ENCODE measurements at places on chromosomes 1 and 21. TPM values are rescaled to one million over a fixed set of nuclear protein-coding genes. Genes with fewer than 3 reads are reported as not detected.
A peak's percentile ranks its signal among the peaks of the same experiment; 100 is the strongest.

- no peaks in the 10 kb centered on the region for H3K27me3 ChIP-seq
- no peaks in the 10 kb centered on the region for H3K4me1 ChIP-seq
- H3K27ac ChIP-seq = no peak overlapping the region
- no peaks in the 10 kb centered on the region for H3K36me3 ChIP-seq
- no peak for DNase-seq
Observed at GRCh38 chr1:53640701-53641075, 98.3 kb downstream of the GLIS1 start.

DNA sequence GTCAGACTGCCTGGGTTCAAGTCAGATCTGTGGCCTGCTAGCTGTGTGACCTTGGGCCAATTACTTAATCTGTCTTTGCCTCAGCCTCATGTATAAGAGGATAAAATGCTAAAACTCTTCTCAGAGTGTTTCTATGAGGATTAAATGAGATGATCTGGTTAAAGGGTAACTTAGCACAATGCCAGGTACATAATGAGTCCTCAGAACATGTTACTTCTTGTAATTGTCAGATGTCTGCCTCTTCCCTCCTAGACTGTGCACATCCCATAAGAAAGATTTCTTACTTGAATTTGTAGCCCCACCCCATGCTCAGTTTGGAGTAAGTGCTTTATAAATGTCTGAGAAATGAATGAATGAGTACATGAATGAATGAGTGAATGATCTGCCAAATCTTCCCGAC lies 34.6 kb upstream of the HIVEP3 start:
- no peak overlapping the region for H3K27ac ChIP-seq
- no peaks in the 10 kb centered on the region for H3K36me3 ChIP-seq
- no peak overlapping the region for H3K4me3 ChIP-seq
- H3K4me1 ChIP-seq = peaks cover 11% of the 10 kb centered on the region

DNA sequence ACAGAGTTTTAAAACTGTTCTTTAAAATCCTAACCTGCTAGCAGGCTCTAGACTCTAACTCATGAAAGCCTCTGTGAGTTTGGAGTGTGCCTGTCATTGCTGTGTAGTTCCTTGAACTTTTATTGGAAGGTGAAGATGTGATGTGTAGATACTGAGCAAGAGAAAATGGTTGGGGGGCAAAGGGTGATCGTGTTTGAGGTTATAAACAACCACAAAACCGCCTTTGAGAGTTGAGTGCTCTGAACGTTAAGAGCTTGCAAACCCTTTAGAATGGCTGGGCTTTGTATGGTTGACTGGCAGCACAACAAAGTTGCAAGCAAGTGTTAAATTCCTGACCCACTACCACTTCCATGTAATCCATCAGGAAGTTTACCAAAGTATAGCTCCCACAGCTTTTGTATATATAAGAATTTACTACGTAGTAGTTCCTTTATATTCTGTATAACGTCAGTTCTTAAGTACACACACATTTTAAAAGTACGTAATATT lies 19.6 kb downstream of the BACE2 start:
- no peak overlapping the region for H3K4me3 ChIP-seq
- H3K27me3 ChIP-seq = no peaks in the 10 kb centered on the region
- no peaks in the 10 kb centered on the region for H3K4me1 ChIP-seq
- no peaks in the 10 kb centered on the region for H3K36me3 ChIP-seq
- no peak for DNase-seq
- H3K27ac ChIP-seq = no peak overlapping the region

Gene GDAP2
- total RNA-seq = 26.7 TPM

Gene RGS13
- not detected for total RNA-seq

- no peaks in the 10 kb centered on the region for H3K36me3 ChIP-seq
- H3K4me1 ChIP-seq = peaks cover 31% of the 10 kb centered on the region
- no peaks in the 10 kb centered on the region for H3K27me3 ChIP-seq
Observed at GRCh38 chr1:172931761-172932160, 119.0 kb downstream of the TNFSF18 start.

Gene LINGO4
- total RNA-seq = not detected

Gene DHCR24
- total RNA-seq = 273 TPM

DNA sequence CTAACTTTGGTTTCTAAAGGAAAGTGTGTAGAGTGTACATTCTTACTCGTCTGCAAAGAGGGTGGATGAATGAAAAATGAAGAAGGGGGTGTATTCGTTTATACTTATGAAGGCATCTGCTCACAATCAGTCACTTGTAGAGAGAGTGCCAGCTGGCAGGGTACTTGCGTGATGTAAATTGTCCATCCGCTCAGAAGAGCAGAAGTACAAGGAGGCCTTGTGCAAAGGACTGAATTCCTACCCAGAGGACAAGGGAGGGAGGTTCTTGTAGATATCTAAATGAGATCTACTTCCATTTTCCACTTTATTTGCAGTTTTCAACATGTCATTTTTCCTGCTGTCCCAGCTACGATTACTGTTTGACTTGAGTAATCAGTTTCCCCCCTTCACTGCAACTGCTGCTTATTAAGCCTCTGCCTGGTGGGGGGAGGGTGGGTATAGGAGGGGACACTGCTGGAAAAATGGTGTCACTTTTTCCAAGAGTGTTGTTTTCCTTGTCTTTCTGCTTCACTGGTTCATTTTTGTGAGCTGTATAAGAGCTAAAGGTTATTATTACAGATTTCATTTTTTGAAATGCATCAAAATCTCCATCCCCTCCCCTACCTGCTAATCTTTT lies 67.3 kb downstream of the LAMC1 start:
- H3K36me3 ChIP-seq = no peaks in the 10 kb centered on the region
- H3K27ac ChIP-seq = no peak overlapping the region
- H3K27me3 ChIP-seq = no peaks in the 10 kb centered on the region
- H3K4me3 ChIP-seq = no peak overlapping the region
- peak; percentile 25 for DNase-seq
- H3K4me1 ChIP-seq = peaks cover 36% of the 10 kb centered on the region

Gene ARHGAP29
- 1.8 TPM for total RNA-seq

DNA sequence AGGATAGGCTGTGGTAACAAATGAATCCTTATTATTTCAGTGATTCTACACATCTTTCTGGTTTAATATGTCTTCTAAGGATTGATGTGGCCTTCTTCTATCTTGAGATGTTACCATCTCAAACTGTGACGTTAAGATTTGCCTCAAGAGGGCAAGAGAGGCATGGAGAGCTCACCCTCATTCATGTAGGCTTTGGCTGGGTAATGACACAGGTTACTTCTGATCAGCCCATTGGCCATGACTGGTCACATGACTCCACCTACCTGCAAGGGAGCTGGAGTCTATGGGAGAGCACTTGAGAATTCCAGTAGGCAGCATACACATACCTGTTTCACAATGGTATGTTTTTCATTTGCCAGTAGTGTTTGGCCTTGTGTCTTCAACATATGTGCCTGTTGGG lies 30.0 kb downstream of the CACHD1 start:
- no peak for DNase-seq
- no peaks in the 10 kb centered on the region for H3K27me3 ChIP-seq
- H3K4me3 ChIP-seq = no peak overlapping the region
- peaks cover 76% of the 10 kb centered on the region for H3K4me1 ChIP-seq

GRCh38 chr1:164754088-164754600 lies 195.2 kb downstream of the PBX1 start:
- no peak overlapping the region for H3K4me3 ChIP-seq
- H3K27ac ChIP-seq = no peak overlapping the region
- H3K27me3 ChIP-seq = no peaks in the 10 kb centered on the region
- no peak for DNase-seq
- no peaks in the 10 kb centered on the region for H3K4me1 ChIP-seq

DNA sequence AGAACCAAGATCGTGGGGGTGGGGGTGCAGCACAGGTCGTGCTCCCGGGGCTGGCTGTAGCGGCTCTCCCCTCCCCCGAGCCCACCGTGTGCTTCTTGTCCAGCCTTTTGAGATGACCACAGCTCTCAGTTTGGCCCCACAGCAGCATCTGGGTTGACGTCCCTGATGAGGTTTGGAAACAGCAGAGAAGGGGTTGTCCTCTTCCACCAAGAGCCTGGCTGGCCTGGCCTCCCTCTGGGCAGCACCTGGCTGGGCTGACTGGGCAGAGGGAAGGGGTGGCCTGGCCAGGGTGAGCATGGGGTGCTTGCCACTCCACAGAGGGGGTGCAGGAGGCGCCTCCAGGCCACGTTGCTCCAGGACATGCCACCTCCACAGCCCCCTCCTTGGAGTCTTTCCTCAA lies 61.5 kb downstream of the SKI start:
- DNase-seq = no peak
- no peak overlapping the region for H3K4me3 ChIP-seq
- H3K27me3 ChIP-seq = no peaks in the 10 kb centered on the region
- H3K27ac ChIP-seq = peak overlapping the region; percentile 70

Gene SEMA4A
- total RNA-seq = 0.92 TPM

GRCh38 chr1:89873770-89874169 lies 52.9 kb downstream of the LRRC8D start:
- H3K4me1 ChIP-seq = peaks cover 70% of the 10 kb centered on the region
- no peak overlapping the region for H3K4me3 ChIP-seq
- DNase-seq = peak; percentile 86
- no peaks in the 10 kb centered on the region for H3K27me3 ChIP-seq
- H3K27ac ChIP-seq = peak overlapping the region; percentile 72
- H3K36me3 ChIP-seq = peaks cover 5% of the 10 kb centered on the region

Gene C8B
- not detected for total RNA-seq

Gene NUP210L
- total RNA-seq = 0.04 TPM

Gene FCRL1
- total RNA-seq = not detected

- H3K36me3 ChIP-seq = no peaks in the 10 kb centered on the region
- DNase-seq = peak; percentile 83
- no peaks in the 10 kb centered on the region for H3K27me3 ChIP-seq
- no peak overlapping the region for H3K4me3 ChIP-seq
Observed at GRCh38 chr1:179369751-179370341, 4.1 kb downstream of the AXDND1 start.

DNA sequence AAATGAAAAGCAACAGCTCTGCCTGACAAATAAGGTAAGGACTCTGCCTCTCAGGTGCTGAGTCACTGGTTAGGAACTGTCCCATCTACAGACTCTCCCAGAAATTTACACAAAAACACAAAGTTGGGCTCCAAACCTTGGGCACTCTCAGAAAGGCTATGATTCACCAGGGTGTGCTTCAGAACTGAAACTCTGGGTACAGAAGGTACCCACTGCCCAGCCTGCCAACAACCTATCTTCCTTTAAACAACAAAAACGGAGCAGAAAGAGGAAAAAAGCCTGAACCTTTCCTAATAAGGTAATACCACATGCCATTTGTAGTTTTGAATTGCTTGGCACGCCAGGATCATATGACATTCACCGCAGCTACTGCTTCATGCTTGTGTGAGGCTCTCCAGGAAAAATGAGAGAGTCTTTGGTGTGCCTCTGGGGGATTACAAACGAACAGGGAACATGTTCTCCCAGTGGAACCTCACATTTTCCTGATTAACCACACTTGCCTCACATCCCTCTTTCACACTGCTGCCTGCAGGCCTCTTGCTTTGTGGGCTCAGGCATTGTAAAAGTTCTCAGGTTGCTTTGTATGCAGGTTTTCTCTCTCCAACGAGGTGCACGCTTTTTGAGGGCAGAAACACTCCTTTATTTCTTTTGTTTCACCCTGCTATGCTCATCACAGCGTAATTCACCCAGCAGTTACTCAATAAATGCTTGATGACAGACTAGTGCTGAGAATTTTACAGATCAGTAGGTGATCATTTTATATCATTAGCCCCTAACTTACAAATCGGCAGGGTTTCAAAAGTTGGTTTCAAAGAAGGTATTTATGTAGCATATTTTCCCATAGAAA lies 65.1 kb downstream of the GADD45A start:
- H3K4me1 ChIP-seq = peaks cover 56% of the 10 kb centered on the region
- H3K36me3 ChIP-seq = no peaks in the 10 kb centered on the region
- H3K27me3 ChIP-seq = no peaks in the 10 kb centered on the region

Gene SPRR1B
- not detected for total RNA-seq

Gene RASSF5
- 0.75 TPM for total RNA-seq

Gene CA6
- total RNA-seq = not detected

Gene RNU1-2
- 1,866 TPM for total RNA-seq

Gene HSF2BP
- 3.0 TPM for total RNA-seq

DNA sequence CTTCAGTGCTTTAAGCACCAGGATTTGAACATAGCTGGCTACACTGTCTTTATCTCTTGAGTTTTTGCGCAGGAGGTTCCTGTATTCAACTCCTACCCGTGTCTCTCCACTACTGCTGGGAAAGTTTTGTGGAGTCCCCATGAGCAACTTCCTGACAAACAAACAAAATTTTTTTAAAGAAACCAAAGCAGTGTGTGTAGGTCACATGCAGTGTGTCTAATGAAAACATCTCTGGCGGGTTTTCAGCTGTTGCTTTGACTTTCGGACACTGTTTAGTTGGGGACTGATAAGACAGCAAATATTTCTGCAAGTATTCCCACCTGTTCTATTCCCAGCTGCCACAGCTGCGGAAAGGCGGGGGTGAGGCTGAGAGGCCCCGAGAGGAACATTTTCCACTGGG lies 2.0 kb downstream of the PSEN2 start:
- no peak for DNase-seq
- no peaks in the 10 kb centered on the region for H3K4me1 ChIP-seq
- no peak overlapping the region for H3K4me3 ChIP-seq
- H3K36me3 ChIP-seq = no peaks in the 10 kb centered on the region
- H3K27me3 ChIP-seq = no peaks in the 10 kb centered on the region
- H3K27ac ChIP-seq = no peak overlapping the region

Gene OR2L2
- not detected for total RNA-seq

- H3K4me1 ChIP-seq = no peaks in the 10 kb centered on the region
- DNase-seq = no peak
- no peak overlapping the region for H3K4me3 ChIP-seq
- H3K36me3 ChIP-seq = no peaks in the 10 kb centered on the region
- H3K27ac ChIP-seq = no peak overlapping the region
Observed at GRCh38 chr1:1954831-1955441, 35.9 kb upstream of the TMEM52 start.

GRCh38 chr1:112866151-112866550 lies 89.8 kb downstream of the SLC16A1 start:
- H3K27me3 ChIP-seq = no peaks in the 10 kb centered on the region
- no peak overlapping the region for H3K27ac ChIP-seq
- no peaks in the 10 kb centered on the region for H3K36me3 ChIP-seq
- DNase-seq = no peak
- no peak overlapping the region for H3K4me3 ChIP-seq
- H3K4me1 ChIP-seq = no peaks in the 10 kb centered on the region

- DNase-seq = no peak
- no peaks in the 10 kb centered on the region for H3K27me3 ChIP-seq
- H3K27ac ChIP-seq = no peak overlapping the region
- H3K36me3 ChIP-seq = no peaks in the 10 kb centered on the region
- H3K4me3 ChIP-seq = no peak overlapping the region
Observed at GRCh38 chr1:231013391-231014015, 26.6 kb downstream of the FAM89A start.

Gene COL11A1
- total RNA-seq = 0.31 TPM

Gene USH2A
- total RNA-seq = not detected

Gene INSRR
- total RNA-seq = 0.15 TPM

- no peaks in the 10 kb centered on the region for H3K4me1 ChIP-seq
- no peaks in the 10 kb centered on the region for H3K36me3 ChIP-seq
- H3K4me3 ChIP-seq = no peak overlapping the region
- no peaks in the 10 kb centered on the region for H3K27me3 ChIP-seq
Observed at GRCh38 chr1:55670331-55671082, 455.3 kb upstream of the USP24 start.

DNA sequence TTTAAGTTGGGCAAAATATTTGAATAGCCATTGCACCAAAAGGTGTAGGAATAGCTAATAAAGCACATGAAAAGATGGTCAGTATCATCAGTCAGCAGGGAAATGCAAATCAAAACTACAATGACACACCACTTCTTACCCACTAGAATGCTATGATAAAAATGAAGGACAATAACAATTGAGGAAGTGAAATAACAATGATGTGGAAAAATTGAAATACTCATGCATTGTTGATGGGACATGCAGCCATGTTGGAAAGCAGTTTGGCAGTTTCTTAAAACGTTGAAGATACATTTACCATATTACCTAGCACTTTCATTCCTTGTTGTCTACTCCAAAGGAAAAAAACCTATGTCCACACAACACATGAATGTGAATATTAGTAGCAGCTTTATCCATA lies 28.4 kb downstream of the HSD3B1 start:
- DNase-seq = no peak
- peaks cover 12% of the 10 kb centered on the region for H3K27me3 ChIP-seq
- no peak overlapping the region for H3K4me3 ChIP-seq
- no peaks in the 10 kb centered on the region for H3K4me1 ChIP-seq
- no peak overlapping the region for H3K27ac ChIP-seq
